ENCODE measurements at places on chromosomes 1 and 21.

DNA sequence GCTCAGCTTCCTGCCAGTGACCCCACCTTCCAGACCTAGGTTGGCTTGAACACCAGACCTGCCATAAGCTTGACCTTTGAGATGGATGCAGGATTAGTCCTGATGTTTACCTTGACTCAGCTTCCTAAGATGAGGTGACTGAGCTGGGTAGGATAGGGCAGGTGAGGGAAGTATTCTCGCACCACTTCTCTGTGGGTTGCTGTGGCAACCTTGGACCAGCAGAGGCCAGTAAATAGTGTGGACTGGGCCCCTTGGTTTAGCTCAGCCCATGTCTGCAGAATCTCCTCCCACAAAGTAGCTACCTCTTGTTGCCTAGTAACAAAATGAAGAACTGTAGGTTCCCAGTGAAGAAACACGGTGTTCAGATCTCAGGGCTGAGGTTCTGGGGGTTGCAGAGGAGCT is 8.4 kb downstream of the RPS6KA1 start:
- no peak for DNase-seq

DNA sequence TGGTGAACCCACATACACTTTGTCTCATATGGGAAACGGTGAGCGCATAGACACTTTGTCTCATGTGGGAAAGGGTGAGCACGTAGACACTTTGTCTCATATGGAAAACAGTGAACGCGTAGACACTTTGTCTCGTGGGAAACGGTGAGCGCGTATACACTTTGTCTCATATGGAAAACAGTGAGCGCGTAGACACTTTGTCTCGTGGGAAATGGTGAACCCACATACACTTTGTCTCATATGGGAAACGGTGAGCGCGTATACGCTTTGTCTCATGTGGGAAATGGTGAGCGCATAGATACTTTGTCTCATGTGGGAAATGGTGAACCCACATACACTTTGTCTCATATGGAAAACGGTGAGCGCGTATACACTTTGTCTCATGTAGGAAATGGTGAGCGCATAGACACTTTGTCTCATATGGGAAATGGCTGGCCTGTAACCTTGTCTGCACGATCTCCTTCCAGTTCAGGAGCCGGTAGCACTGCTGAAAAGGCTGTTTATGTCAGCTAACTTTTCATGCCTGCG is 50.7 kb upstream of the TRAPPC10 start:
- no peak for DNase-seq

DNA sequence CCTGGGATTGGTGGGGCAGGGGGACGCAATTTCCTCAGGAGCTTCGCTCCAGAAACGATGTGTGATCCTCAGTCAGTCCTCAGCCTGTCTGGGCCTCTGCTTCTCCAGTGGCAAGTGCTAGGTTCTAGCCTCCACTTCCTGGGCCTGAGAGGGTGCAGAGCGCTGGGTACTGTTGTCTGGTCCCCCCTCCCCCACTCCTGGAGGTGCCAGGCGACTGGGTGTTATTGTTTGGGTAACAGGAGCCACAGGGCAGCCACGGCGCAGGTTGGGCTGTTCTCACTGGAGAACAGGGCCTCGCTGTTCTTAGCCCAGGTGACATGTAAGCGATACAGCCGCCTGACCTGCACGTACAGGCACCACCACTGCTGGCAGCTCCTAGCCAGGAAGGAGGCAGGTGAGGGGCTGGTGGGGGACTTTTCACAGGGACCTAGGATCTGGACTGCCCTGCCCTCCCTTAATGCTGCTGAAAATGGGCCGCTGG is 2.1 kb downstream of the RPS6KA1 start:
- DNase-seq, result no peak

DNA sequence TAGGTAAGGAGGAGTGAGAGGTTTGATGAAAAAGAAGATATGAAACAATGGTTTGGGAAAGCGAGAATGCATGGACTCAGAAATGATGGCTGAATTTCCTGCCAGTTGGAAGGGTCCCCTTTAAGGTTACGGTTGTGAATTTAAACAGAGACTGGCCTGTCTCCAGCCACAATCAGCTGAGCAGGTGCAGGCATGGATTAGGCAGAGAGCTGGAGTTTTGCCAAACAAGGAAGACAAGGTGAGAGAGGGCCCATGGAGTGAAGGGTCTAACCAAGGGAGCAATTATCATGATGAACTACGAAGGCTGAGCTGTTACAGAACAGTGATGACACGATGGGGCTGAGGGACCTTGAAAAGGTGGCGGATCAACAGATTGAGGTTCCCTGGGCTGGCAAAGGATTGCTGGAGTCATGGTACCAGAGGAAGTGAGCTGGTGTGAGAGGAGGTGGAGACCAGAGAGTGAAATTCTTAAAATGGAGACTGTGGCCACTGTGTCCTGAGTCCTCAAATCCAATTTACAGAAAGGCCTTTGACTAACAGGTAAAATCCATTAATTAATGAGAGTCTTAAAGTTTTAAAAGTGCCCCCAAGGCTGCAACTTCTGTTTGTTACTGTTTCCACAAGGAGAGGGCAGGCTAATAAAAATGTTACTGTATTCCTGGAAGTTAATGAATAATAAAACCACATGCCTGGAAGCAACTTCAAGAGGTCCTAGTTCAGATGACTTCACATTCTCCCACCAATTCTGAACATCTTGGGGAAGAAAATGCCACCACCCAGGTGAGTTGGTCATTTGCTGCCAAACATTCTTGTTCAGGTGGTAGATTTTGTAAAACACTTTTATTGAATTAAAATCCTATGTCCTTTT is 41.5 kb downstream of the LHX9 start:
- DNase-seq, result no peak

GRCh38 chr1:53402891-53403655 is 56.1 kb upstream of the DMRTB1 start:
- DNase-seq, result no peak

DNA sequence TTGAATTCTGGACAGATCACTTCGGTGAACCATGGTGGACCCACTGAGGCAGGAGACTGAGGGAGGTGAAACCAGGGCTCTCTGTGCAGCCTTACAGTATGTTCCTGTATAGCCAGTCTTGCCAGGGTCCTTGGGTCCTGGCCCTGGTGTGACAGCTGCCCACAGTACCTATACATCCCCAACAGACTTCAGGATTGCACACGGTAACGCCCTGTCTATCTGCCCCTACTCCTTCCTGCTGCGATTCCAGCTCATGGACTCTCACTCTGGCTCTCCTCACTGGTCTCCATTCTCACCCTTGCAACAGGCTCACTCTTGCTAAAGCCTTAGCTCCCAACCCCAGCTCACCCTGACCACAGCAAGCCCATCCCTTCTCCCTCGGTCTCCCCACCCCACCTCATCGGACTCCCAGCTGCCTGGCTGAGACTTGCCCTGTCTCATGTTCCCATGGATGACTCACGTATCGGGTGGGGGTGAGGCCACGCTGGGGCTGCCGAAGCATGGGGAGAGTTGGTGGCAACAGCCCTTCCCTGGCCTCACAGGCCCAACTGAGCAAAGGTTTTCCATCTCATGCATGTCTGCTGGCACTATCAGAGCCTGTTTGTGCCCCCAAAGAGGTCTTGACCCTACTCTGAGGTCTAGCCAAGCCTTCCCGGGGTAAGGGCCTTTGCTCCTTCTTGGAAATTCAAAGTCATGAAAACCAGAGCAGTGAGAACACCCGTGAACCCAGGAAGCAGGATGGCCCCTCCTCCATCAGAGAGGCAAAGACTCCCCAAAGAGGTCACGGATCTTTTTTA is 7.1 kb downstream of the PHLDA3 start:
- no peak for DNase-seq

GRCh38 chr1:171107262-171107940 is 16.7 kb downstream of the FMO3 start:
- DNase-seq, result no peak

GRCh38 chr1:61255358-61255703 is 173.0 kb downstream of the NFIA start:
- DNase-seq, result no peak

All from iPS DF 19.7 (cell line).